NCI-H187 (cell line): ENCODE measurements at places on chromosomes 3 and 15.

DNA sequence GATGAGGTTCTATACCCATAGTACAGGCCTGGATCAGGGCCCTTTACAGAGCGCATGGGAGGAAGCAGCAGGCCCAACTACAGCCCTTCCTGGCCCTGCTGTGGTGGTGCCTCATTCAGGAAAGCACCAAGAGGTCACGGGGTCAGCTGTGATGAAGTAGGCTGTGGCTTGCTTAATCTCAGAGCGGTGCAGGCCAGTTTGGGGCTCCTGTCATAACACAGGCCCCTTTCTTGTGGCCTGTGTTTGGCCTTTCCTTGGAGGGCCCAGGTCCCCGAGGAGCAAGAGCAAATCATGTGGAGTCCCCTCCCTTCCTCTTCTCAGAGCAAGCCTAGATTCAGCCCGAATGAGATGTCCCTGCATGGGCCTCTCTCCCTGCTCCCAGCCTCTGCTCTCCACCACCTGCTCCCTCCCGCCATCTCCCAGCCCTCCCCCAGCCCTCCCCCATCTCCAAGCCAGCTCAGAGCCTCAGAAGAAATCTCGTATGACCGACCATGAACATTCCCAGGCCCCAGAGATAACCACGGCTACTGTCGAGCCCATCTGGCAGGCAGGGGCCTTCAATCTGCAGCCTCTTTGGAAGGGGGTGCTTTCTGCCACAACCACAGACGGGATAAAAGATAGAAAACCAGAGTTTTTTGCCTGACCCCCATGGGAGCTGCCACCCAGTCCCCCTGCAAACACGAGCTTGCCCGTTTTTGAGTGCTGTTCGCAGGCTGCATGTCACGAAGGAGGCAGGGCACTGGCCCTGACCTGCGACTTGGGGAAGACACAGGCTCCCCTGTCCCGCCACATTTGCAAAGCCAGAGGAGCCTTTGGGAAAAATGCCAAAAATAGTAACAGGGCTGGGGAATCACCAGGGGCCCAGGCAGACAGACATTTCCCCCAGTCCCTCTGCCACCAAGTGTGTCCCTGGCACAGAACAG lies 32.3 kb upstream of the DUSP7 start:
- DNase-seq: no peak

DNA sequence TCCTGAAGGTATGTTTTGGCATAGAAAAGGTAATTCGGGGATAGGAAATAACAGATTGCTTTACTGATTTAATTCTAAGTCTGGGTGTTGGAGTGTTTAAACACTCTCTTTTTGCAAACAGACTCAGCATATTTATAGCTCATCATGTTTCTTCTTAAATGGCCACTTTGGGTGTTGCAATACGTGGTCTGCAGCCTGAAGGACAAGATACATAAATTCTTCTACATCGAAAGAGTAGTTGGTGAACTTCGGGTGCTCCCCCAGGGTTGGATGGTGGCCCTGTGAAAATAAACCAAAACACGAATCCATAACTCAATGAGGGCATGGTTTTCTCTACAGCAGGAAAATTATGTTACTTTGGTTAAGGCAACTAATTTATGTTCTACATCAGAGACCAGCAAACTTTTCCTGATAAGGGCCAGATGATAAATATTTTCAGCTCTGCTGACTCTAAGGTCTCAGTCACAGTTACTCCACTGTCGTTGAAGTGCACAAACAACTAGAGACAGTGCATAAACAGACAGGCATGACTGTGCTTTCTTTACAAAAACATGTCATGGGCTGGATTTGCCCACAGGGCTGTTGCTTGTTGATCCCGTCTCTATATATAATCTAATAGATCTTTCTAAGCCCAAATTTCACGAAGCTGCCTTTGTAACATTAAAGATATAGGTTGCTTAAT lies 35.9 kb downstream of the EOGT start:
- no peak for DNase-seq

- no peak for DNase-seq
Measured at GRCh38 chr3:20047976-20048883, 8.0 kb downstream of the KAT2B start.

DNA sequence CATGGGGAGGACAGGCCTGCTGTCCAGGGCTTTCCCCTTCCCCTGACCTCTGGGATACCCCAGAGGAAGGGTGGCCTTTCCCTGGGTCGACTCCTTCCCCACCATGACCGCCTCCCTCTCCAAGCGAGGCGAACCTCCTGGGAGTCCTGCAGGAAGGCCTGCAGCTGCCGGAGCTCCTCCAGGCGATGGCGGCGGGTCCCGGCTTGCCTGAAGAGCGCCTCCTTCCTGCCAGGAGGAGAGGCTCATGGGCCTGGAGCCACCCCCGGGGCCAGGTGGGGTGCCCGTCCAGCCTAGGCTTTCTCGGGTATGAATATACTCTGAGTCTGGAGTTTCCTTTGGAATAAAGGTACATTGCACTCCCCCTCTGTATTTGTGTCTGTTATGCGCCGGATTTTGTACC lies 20.1 kb downstream of the PLA2G4B start:
- DNase-seq: no peak

- DNase-seq: no peak
Measured at GRCh38 chr3:23395115-23395514, 192.0 kb downstream of the UBE2E2 start.

- DNase-seq: no peak
Measured at GRCh38 chr15:58434334-58434875, 2.6 kb downstream of the LIPC start.

DNA sequence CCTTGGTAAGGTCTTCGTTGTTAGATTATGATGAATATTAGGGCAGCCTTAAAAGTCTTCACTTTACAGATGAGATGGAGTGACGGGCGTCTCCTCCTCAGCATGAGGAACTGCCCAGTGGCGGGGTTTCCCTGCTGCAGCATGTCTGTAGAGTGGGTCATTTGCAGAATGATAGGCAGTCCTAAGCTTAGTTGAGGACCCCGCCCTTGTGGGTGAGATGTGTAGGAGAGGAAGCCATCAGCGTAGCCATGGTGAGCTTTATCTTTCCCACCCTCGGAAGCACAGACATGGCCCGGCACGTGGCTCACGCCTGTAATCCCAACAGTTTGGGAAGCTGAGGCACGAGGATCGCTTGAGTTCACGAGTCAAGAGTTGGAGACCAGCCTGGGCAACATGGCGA lies 877 bp downstream of the NIT2 start:
- DNase-seq: no peak

DNA sequence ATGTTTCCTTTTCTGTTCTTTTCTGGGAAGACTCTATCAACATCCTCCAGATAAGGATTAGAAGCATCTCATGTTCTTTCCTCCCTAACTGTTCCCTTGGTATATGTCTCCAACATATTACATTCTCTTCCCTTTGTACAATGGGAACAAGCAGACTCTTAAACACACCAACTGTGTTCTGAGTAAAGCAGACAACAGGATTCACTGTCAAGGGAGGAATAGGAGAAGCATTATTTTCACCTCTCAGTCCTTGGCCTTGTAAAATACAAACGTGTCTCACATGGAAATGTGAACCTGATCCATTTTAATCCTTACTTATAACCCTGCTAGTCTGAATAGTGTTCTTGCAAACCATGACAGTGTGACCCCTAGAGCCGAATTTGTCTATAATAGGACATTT lies 19.6 kb downstream of the GYG1 start:
- no peak for DNase-seq

DNA sequence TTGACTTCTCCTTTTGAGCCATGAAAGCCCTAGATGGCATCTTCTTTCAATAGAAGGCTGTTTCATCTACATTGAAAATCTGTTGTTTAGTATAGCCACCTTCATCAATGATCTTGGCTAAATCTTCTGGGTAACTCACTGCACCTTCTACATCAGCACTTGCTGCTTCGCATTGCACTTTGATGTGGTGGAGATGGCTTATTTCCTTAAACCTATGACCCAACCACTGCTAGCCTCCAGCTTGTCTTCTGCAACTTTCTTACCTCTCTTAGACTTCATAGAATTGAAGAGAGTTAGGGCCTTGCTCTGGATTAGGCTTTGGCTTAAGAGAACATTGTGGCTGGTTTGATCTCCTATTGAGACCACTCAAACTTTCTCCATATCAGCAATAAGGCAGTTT lies 189.8 kb downstream of the PLCL2 start:
- no peak for DNase-seq

DNA sequence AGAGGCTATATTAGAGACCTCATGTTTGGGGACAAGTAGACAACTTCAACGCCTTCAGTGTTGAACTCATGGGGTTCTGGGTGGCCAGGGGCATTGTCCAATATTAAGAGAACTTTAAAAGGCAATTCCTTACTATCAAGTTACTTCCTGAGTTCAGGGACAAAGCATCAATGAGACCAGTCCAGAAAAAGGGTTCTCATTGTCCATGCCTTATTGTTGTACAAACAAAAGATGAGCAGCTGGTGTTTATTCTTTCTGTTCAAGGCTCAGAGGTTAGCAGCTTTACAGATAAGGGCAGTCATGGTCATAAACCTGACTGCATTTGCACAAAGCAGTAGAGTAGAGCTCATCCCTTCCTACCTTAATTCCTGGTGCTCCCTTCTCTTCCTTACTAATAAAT lies 18.5 kb upstream of the PDHB start:
- no peak for DNase-seq

DNA sequence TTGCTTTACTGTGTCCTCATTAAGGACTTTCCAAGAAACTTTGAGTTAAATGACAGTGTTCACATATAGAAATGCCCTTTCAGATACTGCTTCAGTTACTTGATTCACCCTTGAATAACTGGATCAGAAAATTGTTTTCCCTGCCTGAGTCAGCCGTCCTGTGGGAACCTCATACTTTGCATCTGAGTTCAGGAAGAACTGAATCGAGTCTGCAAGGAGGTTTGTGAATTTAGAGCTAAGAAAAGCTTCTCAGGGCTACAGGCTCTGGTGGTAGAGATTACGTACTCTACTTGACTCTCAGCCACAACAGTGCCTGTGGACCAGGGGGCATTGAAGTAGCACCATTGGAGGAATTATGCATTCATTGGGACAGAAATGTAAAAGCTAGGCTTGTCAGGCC lies 252.4 kb upstream of the C2CD4B start:
- no peak for DNase-seq

DNA sequence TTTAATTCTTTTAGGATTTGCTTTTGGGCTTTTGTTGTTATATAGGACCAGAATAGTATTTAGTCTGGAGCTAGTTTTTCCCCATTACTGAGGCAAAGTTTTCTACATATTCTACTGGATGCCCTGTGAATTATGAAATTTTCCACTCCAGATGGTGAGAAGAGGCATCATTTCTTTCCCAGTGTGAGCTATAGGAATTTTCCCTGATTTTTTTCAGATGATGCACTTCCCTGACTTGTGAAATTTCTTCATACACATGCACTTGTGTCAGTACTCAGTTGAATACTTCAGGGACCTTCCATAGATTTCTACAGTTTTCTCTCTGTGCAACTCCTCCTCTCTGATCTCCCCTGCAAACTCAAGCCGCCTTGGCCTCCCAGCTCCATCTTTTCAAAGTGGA lies 73.7 kb upstream of the SLCO2A1 start:
- DNase-seq: no peak

DNA sequence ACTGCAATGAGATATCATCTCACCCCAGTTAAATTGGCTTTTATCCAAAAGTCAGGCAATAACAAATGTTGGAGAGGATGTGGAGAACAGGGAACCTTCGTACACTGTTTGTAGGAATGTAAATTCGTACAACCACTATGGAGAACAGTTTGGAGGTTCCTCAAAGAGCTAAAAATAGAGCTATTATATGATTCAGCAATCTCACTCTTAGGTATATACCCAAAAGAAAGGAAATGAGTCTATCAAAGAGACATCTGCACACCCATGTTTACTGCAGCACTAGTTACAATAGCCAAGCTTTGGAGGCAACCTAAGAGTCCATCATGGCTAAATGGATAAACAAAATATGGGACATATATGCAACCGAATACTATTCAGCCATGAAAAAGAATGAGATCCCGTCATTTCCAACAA lies 68.0 kb upstream of the HES1 start:
- DNase-seq: no peak

DNA sequence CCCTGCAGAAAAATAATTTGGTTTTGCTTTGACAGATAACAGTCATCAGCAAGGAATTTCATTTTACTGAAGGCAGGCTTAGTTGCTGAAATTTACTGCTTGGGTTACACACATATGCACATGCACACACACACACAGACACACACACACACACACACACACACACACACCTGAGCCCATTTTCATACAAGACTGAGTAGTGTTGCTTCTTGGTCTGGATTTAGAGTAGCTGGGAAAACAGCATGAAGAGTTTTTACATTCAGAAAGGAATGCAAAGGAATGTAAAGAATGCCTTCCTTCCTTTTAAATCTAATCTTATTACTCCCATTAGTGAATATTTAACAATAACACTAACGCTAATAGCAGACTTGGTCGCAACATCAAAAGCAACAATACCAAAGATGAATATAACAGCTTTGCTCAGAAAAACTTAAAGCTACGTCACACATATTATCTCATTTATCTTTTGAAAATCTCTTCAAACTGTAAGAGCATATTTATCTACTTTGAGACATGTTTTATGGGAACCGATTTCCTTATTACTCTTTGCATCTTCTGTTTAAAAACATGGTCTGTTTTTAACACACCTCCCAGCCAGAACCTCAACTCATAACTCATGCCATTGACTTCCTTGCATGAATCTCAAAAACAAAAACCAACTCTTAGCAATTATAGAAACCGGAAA lies 32.5 kb downstream of the RFTN1 start:
- DNase-seq: no peak

DNA sequence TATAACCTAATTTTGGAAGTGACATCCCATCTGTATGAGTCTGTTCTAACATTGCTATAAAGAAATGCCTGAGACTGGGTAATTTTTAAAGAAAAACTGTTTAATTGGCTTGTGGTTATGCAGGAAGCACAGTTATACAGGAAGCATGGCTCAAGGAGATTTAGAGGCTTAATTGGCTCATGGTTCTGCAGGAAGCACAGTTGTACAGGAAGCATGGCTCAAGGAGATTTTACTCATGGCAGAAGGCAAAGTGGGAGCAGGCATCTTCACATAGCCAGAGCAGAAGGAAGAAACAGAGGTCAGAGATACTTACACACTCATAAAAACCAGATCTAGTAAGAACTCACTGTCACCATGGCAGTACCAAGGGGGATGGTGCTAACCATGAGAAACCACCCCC lies 193.1 kb upstream of the ADAMTS9 start:
- no peak for DNase-seq

GRCh38 chr3:53513556-53514190 lies 19.3 kb downstream of the CACNA1D start:
- DNase-seq: no peak
